ENCODE measurements at places on chromosomes 11 and 22. TPM values are rescaled to one million over a fixed set of nuclear protein-coding genes. Genes with fewer than 3 reads are reported as not detected.

The GLB1L2 gene
- total RNA-seq: 9.1 TPM

GRCh38 chr11:133903056-133903455 lies 53.7 kb downstream of the IGSF9B start:
- no peak for DNase-seq

GRCh38 chr11:131612533-131612932 lies 242.1 kb downstream of the NTM start:
- no peak for DNase-seq

- no peak for DNase-seq
Measured at GRCh38 chr11:35343033-35343598, 76.2 kb downstream of the SLC1A2 start.

GRCh38 chr11:44301564-44302271 lies 8.2 kb downstream of the ALX4 start:
- DNase-seq: no peak

The C22orf15 gene
- not detected for total RNA-seq

The NRXN2 gene
- total RNA-seq: 1.3 TPM

DNA sequence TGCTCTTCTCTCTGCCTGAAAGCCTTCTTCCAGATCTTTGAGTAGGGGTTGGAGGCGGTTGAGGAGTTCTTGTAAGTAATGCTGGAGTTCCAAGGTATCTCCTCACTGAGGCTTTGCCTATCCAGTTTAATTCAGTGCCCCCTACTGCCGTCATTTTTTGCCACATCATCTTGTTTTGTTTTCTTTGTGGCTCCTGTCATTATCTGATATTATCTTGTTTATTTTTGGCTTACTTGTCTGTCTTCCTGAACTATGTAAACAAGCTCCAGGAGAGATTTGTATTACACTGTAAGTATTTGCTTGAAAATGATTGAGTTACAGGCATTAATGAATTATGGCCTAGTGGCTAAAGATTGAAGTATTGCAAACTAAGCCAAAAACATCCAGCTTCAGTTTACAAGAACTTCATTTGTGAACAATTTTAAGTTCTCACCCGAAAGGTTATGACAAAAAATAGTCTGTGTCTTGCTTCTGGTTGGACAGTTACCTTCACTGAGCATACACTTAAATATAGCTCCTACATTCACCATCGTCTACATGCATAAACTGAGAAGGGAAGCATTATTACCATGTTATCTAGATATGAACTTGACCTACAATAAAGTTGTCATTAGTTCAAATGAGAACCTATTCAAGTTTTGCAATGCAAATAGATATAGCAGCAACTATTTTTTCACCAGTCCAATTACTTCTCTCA lies 154.8 kb downstream of the ARHGAP42 start:
- no peak for DNase-seq

DNA sequence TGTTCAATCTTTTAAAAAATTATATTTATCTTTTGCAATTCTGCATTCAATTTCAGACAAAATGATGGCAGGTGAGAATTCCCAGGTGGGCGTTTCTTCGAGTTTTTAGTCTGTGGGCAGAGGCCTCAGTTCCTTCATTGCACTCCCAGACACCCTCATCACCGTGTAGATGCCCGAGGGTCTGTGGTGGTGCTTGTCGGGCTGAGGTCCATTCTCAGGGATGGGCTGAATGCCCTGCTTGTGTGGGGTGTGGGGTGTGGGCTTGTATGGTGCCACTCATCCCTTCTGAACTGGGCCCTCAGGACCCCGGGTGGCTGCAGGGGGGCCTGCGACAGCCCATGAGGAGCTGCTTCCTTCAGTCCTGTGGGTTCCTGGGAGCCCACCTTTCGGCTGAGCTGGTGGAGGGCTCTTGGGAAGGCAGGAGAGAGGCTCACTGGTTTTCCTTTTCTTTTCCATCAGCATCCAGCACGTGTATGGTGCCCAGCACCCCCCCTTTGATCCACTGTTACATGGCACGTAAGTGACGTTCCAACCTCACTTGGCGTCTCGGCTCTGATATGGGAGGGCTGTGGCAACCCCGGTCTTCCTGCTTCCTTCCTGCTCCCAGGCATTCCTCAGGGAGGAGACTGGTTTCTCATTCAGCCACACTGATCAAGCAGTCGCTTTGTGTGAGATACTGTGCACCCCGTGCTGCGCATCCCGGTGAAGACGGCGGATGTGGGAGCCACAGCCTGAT lies 29.8 kb downstream of the TBC1D22A start:
- no peak for DNase-seq

GRCh38 chr22:23841736-23842445 lies 3.1 kb upstream of the DERL3 start:
- no peak for DNase-seq
